Stimulated activated CD4-positive, alpha-beta T cell treated with anti-CD3 and anti-CD28 coated beads, TNF-alpha, amount 100 ng/mL, for 4 hours (primary cell): ENCODE measurements at places on chromosomes 4 and X.

GRCh38 chr4:101328063-101328602 is 19.2 kb downstream of the PPP3CA start:
- no peak for DNase-seq

DNA sequence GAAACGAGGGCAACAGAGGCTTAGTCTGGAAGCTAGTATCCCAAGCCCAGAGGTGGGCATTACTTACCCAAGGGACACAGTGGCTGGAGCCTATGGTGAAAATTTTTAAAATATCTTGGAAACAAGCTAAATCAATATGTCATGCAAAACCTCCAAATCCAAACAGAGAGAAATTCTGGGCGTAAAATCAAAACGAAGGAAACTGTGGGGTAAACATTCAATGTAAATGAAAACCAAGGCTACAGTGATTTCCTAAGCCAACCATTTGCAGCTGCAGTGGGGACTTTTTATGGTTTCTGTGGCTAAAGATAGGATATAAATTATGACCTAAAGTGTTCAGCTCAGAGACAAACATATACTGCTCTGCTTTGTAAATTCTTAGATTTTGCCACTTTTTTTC is 507.7 kb upstream of the DIAPH2 start:
- DNase-seq, result no peak

GRCh38 chrX:110123331-110123782 is 120.4 kb downstream of the TMEM164 start:
- no peak for DNase-seq

DNA sequence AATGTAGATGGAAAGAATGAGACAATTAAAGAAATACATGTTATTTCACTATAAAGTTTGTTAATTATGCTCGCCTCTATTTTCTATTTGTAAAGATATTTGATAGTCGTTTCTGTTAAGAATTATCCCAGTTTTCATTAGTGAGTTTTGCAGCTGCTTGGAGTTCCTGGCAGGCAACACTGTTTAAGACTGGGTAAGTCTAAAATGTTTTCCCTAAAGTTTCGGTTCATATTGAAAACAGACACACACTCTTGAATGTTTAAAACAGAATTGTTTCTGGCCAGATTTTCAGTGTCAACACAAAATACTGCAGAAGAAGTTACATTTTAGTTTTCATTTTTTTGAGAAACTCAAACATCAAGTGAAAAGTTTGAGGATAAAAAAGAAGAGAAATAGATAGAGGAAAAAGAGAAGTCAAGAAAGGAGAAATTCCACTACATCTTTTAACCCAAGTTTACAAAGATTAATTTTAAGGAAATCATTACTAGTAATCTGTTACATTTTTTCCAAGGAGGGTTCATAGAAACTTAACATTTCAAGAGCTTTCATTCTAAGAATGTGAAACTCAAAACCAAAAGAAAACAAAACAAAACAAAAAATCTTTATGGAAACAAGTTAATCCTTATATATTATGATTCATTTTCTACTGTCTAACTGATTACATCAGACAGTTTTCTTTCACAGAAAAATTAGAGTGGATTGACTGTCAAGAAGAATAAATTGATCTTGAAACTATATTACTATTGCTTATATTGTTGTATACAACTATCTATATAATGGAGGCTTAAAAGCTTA is 305.5 kb downstream of the FAT4 start:
- DNase-seq, result no peak

- DNase-seq, result no peak
Measured at GRCh38 chrX:109398833-109399232, 83.1 kb downstream of the GUCY2F start.

- DNase-seq, result no peak
Measured at GRCh38 chr4:138609943-138610350, 367.8 kb upstream of the SLC7A11 start.

DNA sequence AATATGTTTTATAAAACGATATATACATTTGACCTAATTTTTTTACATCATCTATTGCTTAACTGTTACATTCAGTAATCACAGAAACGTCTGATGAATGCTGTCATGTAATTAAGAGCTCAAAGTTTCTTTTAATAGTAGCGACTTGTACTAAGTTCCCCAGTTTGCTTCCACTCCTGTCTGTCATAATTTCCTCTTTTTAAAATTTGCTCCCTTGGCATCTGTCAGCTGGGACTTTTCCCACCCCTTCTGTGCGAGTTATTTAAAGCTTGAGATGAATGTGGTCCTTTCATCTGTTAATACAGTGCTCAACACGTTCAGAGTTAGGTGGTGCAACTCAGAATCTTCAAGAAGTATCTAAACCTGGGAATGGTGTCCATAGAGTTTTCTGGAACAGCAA is 1.2 kb downstream of the RAP1GDS1 start:
- DNase-seq, result no peak

DNA sequence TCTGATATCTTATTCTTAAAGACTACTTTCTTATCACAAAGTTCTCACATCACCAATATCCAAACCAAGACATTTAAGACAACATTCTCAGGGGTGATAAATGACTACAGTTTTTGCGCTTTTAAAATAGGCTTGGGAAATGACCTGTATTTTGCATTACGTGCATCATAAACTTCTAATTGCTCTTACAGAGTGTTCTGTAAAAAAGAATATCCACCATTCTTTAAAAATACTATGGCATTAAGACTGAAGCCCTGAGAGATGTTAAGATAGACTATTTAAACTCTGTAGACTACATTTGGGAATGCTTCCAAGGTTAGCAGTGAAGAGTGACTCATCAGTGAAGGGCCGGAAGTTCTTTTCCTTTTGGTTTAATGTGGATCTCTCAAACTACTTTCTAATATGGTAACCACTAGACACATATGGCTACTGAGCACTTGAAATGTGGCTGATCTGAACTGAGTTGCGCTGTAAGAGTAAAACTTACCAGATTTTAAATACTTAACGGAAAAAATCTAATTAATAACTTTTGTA is 518.8 kb upstream of the FTHL17 start:
- no peak for DNase-seq
